ENCODE measurements at places on chromosomes 7 and 10. TPM values are rescaled to one million over a fixed set of nuclear protein-coding genes. Genes with fewer than 3 reads are reported as not detected.

Gene FANK1
- total RNA-seq = 5.7 TPM

Gene OPN1SW
- total RNA-seq = not detected

Gene GIMAP4
- total RNA-seq = 0.13 TPM

Gene OR2A42
- 0.06 TPM for total RNA-seq

Gene TMEM184A
- total RNA-seq = not detected

Gene GRB10
- total RNA-seq = 39.1 TPM

Gene TMEM140
- total RNA-seq = 18.8 TPM

Gene ENTPD1
- total RNA-seq = 0.99 TPM

Gene PIP
- total RNA-seq = not detected

Gene SH2D4B
- total RNA-seq = not detected

Gene CALML3
- not detected for total RNA-seq

Gene PCGF6
- 13.1 TPM for total RNA-seq

Gene CYP2E1
- 0.40 TPM for total RNA-seq

Gene TMEM254
- total RNA-seq = 5.8 TPM

Gene HTR5A
- not detected for total RNA-seq

Gene GUSB
- total RNA-seq = 23.8 TPM

Gene ANK3
- 464 TPM for total RNA-seq

Gene C10orf53
- not detected for total RNA-seq

Gene HOXA9
- not detected for total RNA-seq

Gene NHLRC2
- 12.5 TPM for total RNA-seq

Gene ERVW-1
- total RNA-seq = not detected

Gene CYP3A4
- total RNA-seq = not detected

Gene NEUROG3
- total RNA-seq = not detected

Gene FGFBP3
- total RNA-seq = 1.1 TPM

Gene IDE
- 28.2 TPM for total RNA-seq

Gene C10orf143
- 0.93 TPM for total RNA-seq

Gene SFTPA1
- not detected for total RNA-seq

Gene BHLHA15
- total RNA-seq = 0.13 TPM

Gene NUTM2A
- 0.19 TPM for total RNA-seq

Gene CFTR
- not detected for total RNA-seq

Gene PRKCQ
- not detected for total RNA-seq

Gene TSPAN33
- total RNA-seq = 0.06 TPM

Gene TYSND1
- 7.4 TPM for total RNA-seq

Gene ZNF365
- total RNA-seq = 6.5 TPM

Gene ANKRD1
- 2.2 TPM for total RNA-seq

Gene TEX47
- not detected for total RNA-seq

Gene DENND11
- 9.0 TPM for total RNA-seq

Gene FEZF1
- not detected for total RNA-seq

Gene ATOH7
- total RNA-seq = not detected

Gene TMEM176A
- total RNA-seq = not detected

Gene ADAP1
- total RNA-seq = 1.8 TPM

Gene LIPJ
- under 0.01 TPM for total RNA-seq

Gene FAM13C
- total RNA-seq = 3.4 TPM

Gene HOXA1
- total RNA-seq = 0.12 TPM

Gene UPK3B
- total RNA-seq = 0.19 TPM

Gene ATRNL1
- total RNA-seq = 4.9 TPM

Gene PON3
- not detected for total RNA-seq

Gene SEMA4G
- 0.13 TPM for total RNA-seq

Gene GPR37
- total RNA-seq = 2.4 TPM
